ENCODE measurements at places on chromosomes 5 and 9.

- DNase-seq: no peak
These were observed 191.4 kb upstream of the SGCD start for GRCh38 chr5:156135531-156135930.

DNA sequence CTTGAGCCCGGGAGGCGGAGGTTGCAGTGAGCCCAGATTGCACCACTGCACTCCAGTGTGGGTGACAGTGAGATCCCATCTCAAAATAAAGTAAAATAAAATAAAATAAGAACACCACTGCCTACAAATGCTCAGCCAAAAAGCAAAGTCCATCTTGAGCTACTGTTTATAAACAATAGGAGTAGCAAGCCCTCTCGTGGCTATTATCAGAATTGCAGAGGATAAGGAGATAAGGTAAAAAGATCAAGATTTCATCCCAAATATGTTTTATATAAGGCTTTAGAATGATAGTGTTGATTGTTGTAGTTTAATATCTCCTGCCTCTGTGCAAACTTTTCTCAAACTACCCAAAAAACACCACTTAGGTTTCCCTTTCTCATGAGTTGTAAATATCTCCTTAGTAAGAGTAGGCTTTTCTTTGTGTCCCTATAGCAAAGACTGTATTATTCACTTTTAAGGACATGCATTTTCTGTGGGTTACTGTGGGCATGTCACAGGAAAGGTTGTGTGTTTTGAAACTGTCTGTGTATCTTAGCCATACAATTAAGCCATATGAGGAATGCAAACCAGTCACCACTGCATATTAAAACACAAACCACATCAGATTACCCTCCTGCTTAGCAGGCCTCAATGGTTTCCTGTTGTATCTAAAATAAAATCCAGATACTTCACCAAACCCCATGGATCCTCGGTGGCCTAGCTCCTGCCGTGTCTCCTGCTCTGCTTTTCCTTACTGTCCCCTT is 31.8 kb upstream of the CKS2 start:
- DNase-seq: peak; percentile 38

- no peak for DNase-seq
These were observed 145.8 kb downstream of the AOPEP start for GRCh38 chr9:94872083-94872833.

GRCh38 chr9:17349831-17350230 is 215.0 kb downstream of the CNTLN start:
- DNase-seq: no peak

DNA sequence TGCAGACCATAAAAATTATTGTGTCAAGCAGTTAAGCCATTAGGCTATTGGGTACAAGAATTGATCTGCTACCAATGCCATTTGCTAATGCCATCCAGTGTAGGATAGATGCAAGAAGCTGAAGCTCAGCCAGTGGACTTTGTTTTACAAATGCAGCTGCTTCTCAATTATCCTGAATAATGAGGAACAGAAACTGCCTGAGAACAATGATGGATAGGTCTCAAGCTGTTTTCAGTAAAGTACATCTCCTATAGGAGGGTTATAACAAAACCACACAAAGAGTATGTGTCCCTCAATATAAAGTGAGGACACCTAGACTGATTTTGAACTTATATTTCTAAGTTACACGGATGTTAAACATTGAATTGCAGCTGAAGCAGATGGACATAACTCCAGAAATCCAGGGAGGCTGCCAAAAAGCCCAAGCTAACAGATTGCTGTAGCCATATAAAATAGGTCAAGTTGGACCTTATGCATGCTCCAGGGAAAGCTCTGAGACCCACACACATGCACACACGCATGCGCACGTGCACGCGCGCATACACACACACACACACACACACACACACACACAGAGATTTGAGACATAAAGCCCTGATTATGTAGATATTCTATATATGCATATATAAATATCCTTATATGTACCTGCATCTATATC is 482.7 kb upstream of the CD180 start:
- no peak for DNase-seq

DNA sequence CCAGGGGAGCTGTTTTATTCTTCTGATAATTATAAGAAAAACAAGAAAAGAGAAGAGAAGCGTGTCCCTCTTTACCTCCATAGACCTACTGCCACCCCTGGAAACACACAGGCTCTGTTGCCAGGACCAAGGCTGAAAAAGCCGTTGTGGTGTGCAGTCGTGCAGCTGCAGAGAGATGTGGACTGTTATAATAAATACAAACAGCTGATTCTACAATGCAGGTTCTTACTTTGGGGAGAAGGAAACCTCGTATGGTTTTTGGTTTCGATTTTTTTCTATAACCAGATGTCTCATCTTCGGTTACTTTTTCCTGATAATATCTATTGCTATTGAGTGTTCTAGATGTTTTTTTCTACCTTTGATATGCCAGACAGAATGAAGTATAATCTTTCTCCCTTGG is 28.1 kb downstream of the FYB1 start:
- no peak for DNase-seq

DNA sequence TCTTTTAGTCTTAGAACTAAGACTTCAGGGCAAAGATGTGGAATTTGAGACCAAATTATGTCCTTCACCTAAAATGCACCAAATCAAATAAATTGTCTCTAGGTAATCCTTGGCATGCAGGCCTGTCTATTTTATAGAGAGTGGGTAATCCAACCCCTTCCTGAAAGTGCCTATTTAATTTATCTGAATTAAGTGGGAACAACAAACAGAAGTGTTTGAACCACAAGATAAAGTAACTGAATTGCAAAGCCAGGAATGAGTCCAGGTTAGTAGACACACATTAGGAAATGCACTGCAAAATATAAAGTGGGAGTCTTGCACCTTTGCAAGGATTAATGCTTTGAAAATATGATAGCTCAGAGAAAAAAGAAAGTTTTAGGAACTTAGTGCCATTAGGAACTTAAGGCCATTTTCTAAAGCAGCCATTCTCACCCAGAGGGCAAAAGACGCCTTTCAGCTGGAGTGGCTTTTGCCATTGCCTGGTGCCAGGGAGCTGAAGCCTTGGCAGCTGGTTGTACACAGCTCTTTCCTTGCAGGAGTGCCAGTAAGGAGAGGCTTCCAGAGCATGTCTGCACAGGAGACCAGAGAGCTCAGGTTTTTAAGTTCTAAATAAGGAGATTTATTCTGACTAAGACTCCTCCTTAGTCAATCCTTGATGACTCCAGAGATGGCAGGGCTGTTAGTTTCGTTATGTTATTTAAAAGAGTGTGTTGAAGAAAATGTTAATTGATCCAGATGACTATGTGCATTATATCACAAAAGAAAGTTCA is 151.7 kb upstream of the ELL2 start:
- peak; percentile 19 for DNase-seq

DNA sequence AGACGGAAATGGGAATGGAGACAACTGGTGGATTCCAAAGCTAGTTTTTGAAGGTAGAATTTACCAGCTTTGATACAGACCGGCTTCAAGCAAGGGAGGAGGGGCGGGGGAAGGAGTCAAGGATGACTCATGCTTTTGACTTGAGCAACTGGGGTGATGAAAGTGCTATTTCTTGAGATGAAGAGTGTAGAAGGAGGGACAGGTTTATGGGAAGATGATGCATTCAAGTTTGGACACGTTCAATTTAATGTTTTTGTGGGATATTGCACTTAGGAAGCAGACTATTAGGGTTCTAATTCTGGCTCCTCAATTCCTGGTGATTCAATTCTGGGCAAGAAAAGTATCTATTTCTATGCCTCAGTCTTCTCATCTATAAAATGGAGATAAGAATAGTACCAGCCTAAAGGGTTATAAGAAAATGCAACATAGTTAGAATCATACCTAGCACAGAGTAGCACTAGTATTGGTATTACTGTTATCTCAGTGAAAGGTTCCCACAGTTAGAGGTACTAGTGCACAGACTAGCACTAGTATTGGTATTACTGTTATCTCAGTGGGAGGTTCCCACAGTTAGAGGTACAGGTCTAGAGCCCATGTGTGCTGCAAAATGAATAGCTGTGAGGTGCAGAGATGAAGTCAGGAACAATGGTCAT is 4.6 kb downstream of the NIPAL4 start:
- peak; percentile 92 for DNase-seq

GRCh38 chr9:109894473-109894872 is 114.5 kb downstream of the PALM2AKAP2 start:
- no peak for DNase-seq

DNA sequence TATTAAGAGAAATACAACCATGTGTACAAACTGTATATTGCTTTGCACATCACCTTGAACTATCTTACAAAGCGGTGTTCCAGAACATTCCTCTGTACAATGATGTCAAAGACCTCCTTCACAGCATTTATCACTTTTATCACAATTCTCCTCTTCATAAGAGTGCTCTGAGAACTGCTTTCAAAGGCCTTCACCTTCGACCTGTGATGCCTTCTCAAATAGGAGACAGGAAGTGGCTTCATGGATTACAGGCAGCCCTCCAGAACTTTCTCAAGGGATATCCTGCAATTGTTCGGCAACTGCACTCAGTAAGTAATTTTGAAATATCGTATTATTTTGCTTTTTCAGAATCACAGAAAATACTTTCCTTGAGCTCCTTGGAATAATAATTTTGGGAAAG is 68.0 kb upstream of the IL7R start:
- no peak for DNase-seq

DNA sequence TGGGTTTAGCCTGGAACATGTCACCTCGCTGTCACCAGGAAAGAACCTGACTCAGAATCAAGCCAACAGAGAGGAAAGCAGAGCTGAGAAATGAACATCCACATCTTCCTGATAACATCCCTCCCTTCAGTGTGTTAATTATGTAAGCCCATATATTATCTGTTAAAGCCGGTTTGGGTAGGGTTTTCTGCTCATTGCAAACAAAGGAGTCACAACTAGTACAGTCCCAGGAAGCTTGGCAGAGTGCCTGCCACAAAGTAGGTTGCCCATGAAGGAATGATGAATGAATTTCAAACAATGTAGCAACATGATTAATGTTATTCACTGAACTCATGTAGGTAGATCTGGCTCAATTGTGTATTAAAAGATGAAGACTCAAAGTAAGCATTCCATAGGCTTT is 10.4 kb upstream of the PPARGC1B start:
- DNase-seq: no peak

DNA sequence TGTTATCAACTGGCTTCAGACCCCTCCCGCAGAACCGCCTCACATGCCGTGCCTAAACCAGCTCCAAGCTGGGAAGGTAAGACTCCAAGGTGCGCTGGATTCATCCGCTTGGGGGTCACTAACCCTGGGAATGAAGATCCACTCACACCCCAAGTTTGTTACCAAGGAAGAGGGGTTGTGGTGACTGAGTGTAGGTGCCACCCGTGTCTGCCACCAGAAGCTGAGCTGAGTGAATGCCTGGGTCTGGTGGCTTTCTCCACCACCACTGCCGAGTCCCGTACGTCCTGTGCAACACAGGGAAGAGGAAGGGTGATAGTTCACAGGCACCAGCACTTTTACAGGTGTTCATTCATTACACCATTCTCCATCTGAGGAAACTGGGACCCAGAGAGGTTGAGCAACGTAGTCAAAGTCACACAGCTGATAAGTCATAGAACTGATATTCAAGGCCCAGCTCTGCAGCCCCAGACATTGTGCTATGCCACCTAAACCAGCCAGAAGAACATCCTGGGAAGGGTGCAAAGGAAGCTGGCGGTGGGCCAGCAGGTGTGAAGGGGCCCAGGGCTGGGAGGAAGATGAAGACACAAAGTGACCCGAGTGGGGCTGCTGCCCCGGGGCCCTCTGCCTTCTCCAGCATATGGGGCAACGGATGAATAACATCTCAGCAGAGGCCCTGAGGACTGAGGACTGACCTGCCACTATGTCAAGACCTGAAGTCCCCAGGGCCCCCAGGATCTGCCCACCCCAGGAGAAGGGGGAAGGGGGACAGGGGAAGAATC is 70.9 kb upstream of the PPP1R26 start:
- DNase-seq: no peak

GRCh38 chr5:61519728-61520277 is 187.7 kb downstream of the ZSWIM6 start:
- no peak for DNase-seq

GRCh38 chr9:89608641-89609335 is 4.0 kb downstream of the GADD45G start:
- DNase-seq: no peak

DNA sequence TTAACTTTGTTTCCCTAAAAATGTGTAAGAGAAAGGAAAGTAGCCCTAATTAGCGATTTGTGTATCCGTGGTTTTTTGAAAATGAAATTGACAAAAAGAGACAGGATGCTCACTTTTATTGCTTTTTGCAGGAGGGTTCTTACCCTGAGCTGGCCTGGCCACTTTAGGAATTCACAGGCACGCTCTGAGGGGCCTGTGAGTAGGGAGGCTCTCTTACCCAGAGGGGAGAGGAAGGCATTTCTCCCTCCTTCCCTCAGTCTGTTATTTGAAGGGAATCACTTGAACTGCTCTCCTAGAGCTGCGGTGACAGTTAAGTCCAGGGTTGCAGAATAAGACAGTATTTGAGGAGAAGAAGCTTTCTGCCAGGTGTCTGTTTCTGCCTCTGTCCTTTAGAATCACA is 16.7 kb downstream of the PIK3R1 start:
- no peak for DNase-seq

DNA sequence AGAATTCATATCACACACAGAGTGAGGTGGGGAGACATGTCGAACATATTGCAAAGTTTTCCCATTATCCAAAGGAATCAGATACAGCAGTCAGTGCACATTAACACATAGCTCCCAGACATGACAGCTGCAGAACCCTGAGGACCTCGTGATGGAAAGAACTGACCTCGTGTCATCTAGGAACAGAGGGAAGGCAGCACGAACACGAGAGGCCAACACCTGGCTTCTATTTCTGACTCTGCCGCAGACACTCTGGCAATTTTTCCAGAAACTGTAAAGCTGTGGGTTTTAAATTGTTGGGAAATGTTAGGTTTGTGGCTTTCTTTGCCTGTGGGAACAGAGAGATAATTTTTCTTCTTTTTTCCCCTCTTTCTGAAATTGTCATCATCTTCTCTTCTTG is 315.0 kb upstream of the PIK3R1 start:
- DNase-seq: no peak

DNA sequence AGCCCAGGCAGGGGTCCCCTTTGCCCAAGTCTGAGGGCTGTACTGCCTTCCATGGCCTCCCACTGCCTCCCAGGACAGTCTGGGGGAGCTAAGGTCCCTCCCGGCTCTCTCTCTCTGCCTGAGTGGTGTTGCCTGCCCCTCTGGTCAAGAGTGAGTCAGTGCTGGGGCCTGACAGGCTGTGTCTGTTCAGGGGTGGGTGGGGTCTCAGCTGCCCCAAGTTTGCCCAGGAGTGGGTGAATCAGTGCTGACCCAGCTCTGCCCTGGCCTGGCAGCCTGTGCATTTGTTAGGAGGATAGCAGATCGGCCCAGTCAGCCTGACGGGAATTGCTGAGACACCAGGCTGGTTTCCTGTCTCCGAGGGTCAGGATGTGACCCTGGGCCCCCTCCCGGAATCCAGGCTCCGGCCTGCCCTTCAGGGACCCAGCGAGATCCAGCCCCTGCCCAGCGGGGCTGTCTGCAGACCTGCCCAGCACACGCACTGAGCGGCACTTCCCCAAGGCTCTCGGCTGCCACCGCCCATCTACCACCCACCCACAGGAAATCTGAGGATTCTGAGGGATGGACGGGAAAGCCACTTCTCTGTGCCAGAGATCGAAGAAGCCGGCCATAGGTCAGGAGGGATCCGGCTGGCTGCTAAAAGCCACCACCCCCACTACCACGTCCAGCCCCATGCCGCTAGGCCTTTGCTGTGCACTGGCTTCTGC is 15.9 kb downstream of the ENG start:
- no peak for DNase-seq
